ENCODE measurements at places on chromosomes 4 and X.

- no peak for DNase-seq
Measured at GRCh38 chr4:52263607-52264006, 212.5 kb downstream of the SPATA18 start.

- no peak for DNase-seq
Measured at GRCh38 chr4:86220121-86220520, 139.7 kb downstream of the MAPK10 start.

DNA sequence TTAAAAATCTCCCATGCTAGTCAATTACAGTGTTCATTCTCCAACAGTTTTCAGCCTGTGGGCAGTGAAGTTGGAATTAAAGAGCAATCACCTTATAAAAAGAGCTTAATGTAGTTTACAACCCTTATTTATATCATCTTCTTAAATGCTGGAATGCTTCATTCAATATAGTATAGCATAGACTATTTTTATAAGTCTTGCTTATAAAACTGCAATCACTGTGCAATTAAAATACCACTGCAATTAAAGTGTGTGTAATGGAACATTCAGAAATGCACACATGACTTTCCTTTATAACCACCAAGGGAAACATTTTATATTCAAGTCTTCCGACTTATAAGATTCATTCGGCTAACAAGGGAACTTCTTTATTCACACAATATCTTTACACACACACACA lies 16.4 kb upstream of the DCAF8L1 start:
- DNase-seq: no peak

GRCh38 chr4:52367282-52367830 lies 291.7 kb downstream of the USP46 start:
- no peak for DNase-seq

- DNase-seq: no peak
Measured at GRCh38 chr4:77196866-77197265, 39.9 kb downstream of the CCNG2 start.

- no peak for DNase-seq
Measured at GRCh38 chrX:128619490-128619889, 567.3 kb upstream of the ACTRT1 start.

DNA sequence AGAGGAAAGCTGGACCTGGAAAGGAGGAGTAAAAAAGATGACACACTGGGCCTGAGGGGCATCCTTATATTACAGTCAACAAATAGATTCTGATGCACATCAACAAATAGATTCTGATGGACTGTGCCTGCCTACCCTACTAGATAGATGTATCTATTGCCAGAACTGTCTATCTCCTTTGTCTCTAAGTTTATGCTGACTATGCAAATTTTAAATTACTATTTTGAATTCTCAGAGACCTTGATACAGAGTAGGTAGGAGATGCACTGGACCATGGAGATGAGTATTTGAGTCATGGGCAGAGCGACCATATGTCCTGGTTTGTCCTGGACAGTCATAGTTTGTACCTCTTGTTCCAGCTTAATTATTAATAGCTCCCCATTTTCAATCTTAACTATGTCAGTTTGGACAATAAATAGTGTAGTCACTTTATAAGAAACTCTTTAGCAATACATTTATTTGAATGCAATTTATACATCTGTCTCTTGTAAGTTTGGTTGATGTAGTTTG lies 247.9 kb upstream of the PPP1R2C start:
- DNase-seq: no peak

DNA sequence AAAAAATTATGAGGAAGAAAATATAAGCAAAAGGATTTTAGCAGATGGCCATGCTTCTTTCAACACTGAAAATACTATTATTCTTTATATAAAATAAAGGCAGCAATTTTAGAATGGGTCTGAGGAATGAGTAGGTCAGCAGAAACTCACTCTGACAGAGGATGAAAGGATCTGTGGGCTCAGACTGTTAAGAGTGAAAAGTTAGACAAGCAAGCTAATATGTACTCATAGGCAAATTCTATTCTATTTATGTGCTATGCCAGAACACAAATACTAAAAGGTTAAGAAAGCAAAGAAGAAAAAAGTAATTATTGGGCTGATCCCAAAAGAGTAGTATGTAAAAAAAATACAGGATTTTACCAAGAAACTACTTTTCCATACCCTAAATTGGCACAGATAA lies 13.9 kb downstream of the LCORL start:
- no peak for DNase-seq

- peak; percentile 36 for DNase-seq
Measured at GRCh38 chrX:70998411-70999027, 67.6 kb upstream of the SLC7A3 start.

DNA sequence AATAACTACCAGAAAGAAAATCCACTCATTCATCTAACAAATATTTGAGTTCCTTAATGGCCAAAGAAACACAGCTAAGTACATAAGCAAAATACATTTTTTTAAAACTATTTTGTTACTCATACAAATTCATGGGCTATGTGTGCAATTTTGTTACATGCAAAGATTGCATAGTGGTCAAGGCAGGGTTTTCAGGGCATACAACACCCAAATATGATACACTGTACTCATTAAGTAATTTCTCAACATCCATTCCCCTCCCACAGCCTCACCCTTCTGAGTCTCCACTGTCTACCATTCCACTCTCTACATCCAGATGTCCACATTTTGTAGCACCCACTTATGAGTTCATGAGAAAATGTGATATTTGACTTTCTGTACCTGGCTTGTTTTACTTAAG lies 58.2 kb downstream of the BRWD3 start:
- DNase-seq: no peak

DNA sequence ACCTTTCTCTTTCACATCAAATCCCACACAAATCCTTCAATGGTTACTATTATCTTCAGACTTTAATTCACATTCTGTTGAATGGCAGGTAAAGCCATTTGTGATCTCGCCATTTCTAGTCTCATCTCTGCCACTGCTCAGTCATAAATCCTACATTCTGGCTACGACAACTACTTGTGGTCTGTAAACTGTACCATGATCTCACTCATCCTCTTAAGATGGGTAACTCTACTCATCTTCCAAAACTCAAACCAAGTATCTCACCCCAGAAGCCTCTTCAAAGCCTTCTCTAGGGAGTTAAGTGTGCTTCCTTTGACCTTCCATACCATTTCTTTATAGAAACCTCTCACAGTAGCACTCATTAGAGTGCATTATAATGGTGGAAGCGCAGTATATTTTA lies 101.8 kb downstream of the NEK1 start:
- DNase-seq: no peak

DNA sequence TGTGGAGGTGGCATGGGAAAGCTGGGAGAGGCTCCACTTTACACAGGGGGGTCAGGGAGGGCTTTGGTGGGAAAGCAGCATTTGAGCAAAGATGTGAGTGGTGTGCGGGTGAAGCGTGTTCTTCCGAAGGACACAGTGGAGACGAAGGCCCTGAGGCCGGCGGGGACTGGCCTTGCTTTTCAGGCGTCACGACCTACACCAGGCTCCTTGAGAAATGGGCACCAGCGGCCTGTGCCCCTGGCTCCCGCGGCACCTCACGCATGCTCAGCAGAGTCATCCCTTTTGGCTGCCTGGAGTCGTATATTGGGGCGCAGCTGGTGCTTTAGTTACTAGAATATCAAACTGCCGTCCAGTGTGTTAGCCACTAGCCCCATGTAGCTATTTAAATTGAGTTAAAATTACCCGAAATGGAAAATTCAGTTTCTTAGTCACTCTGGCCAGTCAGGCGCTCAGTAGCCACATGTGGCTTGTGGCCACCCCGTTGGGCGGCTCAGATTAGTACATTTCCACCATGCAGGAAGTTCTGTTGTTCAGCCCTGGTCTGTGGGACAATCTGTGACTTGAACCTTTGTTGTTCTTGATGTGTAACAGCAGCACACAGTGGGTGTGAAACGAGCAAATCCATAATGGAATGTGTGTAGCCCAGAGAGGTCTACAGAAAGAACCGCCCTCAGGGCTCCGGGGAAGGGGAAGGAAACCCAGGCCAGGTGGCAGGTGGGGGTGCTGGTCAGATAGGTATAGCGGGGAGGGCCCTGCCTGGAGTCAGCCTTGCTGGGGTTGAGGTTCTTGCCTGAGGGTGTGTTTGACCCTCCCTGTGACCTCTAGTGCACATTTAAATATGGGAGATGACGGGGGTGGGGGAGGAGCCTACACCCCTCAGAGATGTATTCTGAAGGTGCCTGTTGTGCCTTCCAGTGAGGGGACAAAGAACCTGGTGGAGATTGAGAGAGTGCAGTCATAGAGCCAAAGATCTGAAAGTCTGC lies 30.4 kb downstream of the TBC1D14 start:
- peak; percentile 50 for DNase-seq

DNA sequence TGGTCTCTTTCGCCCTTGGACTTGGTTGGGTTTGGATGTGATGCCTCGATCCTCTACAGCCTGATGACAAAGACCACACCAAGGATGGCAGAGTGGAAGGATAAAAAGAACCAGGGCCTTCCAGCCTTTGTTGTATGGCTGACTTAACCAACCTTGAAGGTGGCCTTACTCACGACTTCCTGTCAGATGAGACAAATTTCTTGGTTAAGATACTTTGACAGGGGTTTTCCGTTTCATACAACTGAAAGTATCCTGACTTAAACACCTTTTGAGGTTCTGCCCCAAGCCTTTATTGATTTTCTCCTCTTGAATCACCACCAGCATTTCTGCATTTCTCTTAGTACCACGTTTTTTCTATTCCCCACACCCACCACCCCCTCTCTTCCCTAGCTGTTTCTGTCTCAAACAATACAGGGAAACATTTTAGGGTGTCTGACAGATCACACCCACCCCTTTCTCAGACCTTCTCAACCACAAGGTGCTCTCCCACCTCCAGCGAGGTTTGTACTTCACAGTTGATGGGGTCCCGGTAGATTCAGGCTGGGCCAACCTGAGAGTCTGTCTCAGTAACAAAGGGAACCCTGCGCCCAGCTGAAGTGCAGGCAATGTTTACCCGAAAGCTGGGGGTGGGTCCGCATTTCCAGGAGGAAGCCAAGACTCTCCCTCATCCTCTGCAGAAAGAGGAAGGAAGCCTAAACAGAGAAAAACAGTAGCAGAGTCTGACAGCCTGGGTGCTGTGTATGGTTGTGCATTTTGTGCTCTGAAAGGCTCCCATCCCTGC lies 5.0 kb upstream of the TSPAN5 start:
- DNase-seq: no peak

DNA sequence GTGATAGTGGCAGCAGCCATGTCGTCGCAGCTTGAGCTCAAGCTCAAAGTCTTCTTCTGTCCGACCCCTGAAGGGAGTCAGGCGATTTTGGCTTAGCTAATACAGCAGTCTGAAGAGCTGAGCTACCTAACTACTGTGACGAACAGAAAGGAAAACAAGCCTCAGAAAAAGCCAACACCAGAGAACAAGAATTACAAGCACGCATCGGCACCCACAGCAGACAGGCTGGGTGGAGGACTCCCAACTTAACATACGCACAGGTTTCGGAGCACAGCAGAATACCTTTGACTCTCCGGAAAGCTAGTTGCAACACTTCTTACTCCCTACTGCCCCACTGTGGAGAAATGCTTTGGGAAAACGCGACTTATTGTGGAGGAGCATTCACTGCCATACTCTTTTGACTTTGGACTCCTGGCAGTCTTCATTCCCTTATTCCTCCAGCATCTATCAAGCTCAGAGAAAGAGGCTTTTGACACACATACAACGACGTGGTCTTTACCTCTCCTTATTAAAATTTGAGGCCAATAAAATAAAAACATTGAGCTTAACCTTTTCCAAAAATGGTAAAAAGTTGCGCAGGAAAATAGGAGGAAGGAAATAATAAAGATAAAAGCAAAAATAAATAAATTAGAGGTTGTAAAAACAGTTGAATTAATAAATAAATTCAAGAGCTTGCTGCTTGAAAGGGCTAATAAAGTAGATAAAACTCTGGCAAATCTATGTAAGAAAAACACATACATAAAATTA lies 41.3 kb upstream of the GPC3 start:
- DNase-seq: peak; percentile 46

GRCh38 chrX:42109428-42109827 lies 186.1 kb upstream of the CASK start:
- DNase-seq: no peak

- DNase-seq: peak; percentile 72
Measured at GRCh38 chr4:8855818-8856245, 15.8 kb downstream of the HMX1 start.

DNA sequence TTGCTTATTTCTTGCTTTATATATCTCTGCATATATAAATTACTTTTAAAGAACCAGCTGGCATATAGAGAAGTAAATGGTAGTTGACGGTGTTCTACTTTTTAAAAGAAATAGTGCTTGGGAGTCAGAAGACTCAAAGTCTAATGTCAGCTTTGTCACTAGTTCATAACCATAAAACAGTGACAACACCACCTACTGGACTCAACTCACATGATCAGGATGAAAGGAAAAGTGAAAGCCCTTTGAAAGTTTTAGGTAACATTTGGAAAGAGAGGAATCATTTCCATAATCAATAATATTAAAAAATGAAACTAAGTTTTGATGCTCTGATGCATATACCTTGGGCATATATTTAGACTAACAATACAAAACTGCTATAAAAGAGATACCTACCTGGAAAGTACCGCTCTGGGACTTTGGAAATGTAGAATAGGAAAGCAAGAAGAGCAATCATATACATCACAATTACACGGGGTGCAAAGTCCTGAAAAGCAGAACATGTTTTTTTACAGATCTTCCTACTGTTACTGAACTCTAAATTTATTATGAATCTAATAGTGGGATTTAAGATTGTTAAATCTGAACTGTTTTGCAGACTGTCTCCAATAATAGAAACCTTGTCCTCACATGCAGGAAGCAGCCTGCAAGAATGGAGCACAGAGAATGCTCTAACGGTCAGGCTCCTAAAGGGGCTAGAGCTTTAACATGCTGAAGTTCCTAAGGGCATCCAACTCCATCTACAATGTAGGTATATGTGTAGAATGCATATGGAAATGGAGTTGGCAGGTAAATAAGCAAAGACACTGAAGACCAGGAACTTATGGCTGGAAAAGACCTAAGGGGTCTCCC lies 15.6 kb downstream of the PAQR3 start:
- DNase-seq: no peak

DNA sequence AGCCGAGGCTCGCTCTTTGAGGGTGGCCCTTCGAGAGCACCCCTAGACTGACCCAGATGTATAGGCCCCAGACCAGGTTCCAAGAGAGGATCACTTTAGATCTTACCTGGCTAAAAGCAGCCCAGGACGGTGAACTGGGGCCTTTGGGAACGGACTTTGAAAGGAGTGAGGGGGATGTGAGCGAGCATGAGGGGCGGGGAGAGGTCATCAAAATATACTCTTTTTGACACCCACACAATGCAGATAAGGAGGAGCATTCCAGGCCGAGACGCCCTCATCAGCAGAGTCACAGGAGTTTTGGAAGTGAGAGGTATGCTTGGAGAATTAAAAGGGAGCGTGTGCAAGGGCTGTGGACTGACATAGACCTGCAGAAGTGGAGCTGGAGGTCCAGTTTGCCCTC lies 528 bp downstream of the NSDHL start:
- DNase-seq: no peak

DNA sequence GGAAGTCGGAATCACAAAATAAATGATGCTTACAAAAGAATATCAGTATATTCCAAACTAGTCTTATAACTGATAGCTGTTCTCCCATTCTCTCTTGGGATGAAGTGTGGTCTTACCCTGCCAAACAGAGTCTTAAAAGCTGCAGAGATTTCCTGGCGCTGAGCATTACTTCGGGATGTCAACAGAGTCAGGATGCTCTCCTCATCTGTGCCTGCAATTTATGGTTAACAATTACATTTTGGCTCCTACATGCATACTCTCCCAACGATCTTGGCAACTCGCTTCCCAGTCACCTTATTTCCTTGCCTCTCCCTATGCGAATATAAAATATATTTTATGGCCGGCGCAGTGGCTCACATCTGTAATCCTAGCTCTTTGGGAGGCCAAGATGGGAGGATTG lies 12.2 kb downstream of the ANXA5 start:
- no peak for DNase-seq

- DNase-seq: no peak
Measured at GRCh38 chrX:69028006-69028760, 137.1 kb downstream of the PJA1 start.

- no peak for DNase-seq
Measured at GRCh38 chrX:38558686-38559085, 2.7 kb upstream of the TSPAN7 start.

Measured in WTC11 (cell line).